ENCODE measurements at places on chromosomes 4 and X.

- DNase-seq: no peak
Measured at GRCh38 chr4:151803246-151803645, 42.4 kb upstream of the GATB start.

- no peak for DNase-seq
Measured at GRCh38 chrX:140297273-140297672, 207.6 kb downstream of the SOX3 start.

DNA sequence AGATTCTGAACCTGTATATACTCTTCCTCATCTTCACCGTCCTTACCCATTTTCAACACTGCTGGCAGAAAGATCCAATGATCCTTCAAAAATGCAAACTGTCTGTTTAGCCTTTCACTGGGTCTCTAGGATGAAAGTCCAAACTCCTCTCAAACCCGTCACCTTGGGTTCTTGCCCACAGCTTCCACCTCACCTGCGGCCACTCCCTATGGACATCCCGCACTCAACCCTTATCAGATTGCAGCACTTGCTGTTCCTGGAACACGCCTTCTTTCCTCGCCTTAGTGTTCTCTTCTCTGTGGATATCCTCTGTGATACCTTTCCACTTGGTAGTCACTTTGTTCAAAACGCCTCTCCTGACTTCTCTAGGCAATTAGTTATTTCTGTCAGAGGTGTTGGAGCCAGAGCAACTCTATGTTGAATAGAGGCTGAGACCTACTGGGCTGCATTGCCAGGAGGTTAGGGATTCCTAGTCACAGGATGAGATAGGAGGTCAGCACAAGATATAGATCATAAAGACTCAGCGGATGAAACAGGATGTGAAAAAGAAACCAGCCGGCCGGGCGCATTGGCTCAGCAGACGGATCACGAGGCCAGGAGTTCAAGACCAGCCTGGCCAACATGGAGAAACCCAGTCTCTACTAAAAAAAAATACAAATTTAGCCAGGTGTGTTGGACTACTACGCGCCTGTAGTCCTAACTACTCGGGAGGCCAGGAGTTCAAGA, 4.2 kb upstream of the NOCT start:
- no peak for DNase-seq

- no peak for DNase-seq
Measured at GRCh38 chr4:1370321-1371124, 23.5 kb downstream of the UVSSA start.

DNA sequence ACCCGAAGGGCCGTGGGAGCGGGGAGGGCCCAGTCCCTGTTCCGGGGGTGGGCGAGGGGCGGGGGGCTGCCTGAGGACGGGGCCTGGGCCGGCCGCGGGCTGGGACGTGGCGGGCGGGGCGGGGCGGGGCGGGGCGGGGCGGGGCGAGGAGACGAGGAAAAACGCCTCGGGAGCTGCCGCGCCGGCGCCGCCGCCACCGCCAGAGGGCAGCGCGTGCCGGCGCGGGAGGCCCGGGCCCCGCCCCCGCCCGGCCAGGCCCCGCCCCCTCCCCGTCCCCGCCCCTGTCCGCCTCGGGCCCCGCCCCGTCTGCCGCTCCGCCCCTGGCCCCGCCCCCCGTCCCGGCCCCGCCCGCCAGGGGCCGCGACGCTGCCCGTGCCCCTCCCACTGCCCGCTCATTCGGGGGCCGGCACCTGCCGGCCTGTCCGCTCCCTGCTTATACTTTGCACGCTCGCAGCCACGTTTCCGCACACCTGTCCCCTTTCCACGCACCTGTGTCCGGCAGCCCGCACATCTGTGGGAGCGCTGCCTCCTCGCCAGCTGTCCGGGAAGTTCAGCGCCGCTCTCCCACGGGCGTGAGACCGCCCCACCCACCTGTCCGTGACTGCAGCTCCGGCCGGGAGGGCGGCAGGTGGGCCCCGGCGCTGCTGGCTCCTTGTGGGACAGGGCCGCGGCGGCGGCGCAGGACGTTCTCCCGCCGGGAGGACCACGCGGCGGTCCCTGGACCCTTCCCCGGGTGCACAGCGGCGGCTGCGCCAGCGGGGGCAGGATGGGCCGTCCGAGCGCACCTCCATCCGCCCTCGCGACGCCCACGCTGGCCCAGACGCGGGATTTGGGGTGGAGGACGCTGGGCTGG, 1.7 kb upstream of the FGFRL1 start:
- DNase-seq: peak; percentile 84

DNA sequence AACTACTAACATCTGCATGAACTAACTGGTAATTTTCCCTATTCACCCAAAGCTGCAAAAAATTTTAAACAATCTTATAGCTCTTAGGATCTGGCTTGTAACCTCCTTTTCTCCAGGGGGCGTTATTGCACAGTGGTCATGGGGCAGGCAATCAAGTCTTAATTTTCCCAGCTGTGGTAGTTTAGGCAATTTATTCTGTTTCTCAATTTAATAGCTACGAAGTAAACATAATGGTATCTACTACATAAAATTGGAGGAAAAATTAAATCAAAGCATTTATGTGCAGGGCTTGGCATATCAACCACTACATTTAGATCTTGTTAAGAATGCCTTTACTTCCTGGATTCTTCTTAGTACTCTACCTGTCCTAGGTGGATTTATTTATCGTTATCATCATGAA, 137.4 kb upstream of the GUCY1A1 start:
- no peak for DNase-seq

DNA sequence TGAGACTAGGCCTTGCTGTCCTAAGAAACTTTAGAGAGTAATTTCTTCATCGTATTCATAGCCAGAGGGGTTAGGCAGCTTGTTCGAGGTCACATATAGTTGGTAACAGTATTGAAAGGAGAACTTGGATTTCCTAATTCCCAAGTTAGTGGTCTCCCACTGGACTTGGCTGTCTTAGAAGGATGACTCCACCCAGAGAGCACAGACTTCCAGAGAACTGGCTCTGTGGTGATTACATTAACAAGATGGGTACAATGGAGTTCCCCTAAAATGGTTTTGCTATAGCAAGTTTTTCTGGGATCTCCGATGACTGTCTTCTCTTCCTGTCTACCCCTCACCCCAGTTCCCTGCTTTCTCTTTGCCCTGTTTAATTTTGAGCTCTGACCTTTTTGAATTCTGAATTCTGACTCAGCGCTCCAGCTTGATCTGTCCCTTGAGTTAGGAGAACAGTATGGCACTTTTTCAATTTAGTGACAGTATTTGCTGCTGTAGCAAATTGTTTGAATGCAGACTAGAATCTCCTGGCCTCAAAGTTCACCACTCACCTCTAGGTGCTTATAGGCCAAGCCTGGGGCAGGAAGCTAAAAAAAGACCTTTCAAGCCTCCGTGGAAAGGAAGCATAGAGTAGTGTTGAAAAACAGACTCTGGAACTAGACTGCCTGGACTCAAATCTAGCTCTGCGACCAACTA, 6.9 kb downstream of the MSN start:
- peak; percentile 56 for DNase-seq

DNA sequence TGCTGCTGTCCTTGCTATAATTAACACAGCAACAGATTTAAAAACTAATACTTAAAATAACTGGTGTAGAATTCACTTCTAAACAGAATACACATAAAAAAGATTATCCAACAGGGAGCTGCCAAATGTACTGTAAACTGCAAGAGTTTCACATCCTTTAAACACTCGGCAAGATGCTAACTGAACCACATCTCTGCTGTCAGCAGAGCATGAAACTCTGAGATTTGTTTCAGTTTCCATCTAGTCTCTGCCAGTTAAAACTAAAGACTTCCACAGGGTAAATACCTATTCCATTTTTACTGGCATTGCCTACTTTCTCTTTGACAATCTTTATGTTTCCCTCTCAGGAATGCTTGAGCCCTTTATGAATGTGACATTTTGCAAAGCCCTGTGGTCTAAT, 127.7 kb downstream of the SLC7A11 start:
- no peak for DNase-seq

GRCh38 chr4:30073011-30073710, 647.0 kb upstream of the PCDH7 start:
- no peak for DNase-seq

- DNase-seq: no peak
Measured at GRCh38 chr4:4606321-4606720, 64.5 kb upstream of the STX18 start.

DNA sequence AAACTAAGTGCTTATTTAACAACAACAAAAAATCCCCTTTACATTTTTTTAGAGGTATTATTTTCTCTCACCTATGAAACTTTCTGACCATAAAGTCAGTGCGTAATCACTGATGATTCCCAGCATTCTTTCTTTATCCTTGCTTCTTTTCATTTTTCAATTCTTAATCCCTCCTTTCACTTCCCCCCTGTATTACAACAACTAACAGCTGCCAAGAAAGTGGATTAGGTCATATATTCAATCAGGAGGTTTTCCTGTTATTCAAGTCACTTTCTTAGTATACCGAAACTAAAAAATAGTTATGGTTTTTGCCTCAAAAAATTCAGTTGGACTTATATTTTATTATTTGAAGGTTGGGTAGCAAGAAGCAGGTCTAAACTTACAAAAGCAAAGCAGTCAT, 2.1 kb upstream of the STAP1 start:
- no peak for DNase-seq

DNA sequence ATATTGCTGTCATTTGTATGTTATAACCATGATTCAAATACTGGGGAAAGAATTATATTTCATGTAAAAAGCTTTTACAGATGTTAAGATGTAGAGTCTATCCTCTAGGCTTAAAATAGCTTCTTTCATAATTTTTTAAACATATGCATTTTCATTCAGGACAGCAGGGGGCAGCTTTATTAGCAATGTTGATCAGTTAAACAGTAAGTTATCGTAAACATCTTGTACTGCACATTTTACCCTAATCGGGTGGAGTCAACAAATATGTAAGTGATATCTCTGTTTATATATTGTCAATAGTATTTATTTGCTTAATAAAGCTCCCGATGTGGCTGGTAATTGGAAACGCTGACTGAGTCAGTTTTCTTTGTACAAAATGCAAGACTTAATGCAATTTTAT, 142.5 kb upstream of the MED14 start:
- DNase-seq: no peak

GRCh38 chr4:155566354-155566753, 100.3 kb upstream of the GUCY1A1 start:
- DNase-seq: no peak

- DNase-seq: no peak
Measured at GRCh38 chr4:73193659-73194058, 64.9 kb downstream of the ANKRD17 start.

DNA sequence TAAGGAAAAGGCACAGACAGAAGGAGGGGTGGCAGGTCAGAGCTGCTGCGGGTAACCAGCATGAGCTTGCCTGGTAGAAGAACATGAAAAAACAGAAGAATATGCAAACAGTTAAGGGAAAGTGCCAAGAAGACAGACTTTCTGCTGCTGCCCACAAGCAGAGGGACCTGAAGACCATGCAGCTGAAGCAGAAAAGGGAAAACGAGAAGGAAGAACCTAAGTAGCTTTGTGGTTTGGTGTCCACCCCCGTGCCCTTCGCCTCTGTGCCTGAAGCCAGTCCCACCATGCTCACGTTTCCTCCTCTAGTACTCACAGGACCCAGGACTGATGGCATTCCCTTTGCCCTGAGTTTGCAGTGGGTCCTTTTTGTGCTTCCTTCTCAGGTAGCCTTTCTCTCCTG, 62.8 kb downstream of the UBA6 start:
- DNase-seq: no peak

DNA sequence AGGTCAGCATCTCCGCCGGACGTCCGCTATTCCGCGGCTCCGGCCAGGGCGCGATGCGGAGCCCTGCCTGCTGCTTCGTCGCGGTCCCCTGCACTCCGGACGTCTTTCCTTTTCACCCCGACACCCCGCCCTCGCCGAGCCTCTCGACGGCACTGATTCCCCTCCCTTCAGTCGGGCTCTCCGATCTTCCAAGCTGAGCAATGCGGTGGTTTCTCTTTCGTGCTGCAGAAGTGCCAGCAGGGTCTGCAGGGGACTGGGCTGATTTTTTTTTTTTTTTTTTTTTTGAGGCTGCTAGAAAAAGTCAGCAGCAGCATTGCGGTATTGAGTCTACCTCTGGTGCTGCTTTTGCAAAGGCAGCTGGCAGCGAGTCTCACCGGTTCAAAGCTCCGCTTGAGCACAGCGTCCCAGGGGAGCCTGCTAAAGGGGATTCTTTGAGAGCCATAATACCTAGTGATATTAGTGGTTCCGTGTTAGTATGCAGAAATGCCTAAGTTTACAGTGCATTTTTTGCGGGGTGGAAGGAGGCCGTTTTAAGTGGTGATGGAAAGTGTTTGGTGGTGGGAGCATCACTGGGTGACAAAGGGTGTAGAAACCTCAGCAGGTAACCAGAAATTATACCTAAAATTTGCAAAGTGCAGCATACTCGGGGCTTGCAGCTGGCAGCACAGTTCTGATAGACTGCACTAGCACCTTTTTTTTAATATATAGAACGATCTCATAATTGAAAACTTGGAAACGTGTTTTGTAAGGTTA, 969 bp downstream of the STIM2 start:
- peak; percentile 56 for DNase-seq

GRCh38 chr4:5370286-5370685, 319.0 kb downstream of the STK32B start:
- DNase-seq: no peak

- no peak for DNase-seq
Measured at GRCh38 chrX:8946563-8946962, 87.4 kb downstream of the FAM9B start.

- no peak for DNase-seq
Measured at GRCh38 chrX:78213331-78213730, 73.9 kb upstream of the TAF9B start.

- no peak for DNase-seq
Measured at GRCh38 chrX:99973572-99974226, 436.4 kb downstream of the PCDH19 start.

GRCh38 chrX:97167333-97167732, 283.6 kb downstream of the RPA4 start:
- DNase-seq: no peak

GRCh38 chrX:9291629-9292028, 173.2 kb upstream of the TBL1X start:
- no peak for DNase-seq

GRCh38 chr4:112348488-112349158, 51.5 kb downstream of the ALPK1 start:
- DNase-seq: no peak

DNA sequence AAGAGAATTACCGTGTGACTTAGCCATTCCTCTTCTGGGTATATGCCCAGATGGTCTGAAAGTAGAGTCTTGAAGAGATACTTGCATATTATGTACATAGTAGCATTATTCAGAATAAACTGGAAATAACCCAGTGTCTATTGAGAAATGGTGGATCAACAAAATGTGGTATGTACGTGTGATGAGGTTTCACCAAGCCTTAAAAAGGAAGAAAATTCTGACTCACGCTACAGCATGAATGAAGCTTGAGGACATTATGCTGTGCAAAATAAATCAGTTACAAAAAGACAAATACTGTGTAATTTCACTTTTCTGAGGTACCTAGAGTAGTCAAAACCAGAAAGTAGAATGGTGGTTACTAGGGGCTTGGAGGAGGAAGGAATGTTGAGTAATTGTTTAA, 37.3 kb downstream of the GBA3 start:
- DNase-seq: no peak
